Hematopoietic multipotent progenitor cell treated with erythropoietin and hydrocortisone succinate and interleukin-3 and kit ligand, for 17 days (in vitro differentiated cells): ENCODE measurements at places on chromosomes 2 and 18.

- no peak for DNase-seq
Observed at GRCh38 chr18:75123113-75123512, 85.8 kb downstream of the PTGR3 start.

GRCh38 chr2:16125614-16126516 is 185.5 kb downstream of the MYCN start:
- DNase-seq, result no peak

DNA sequence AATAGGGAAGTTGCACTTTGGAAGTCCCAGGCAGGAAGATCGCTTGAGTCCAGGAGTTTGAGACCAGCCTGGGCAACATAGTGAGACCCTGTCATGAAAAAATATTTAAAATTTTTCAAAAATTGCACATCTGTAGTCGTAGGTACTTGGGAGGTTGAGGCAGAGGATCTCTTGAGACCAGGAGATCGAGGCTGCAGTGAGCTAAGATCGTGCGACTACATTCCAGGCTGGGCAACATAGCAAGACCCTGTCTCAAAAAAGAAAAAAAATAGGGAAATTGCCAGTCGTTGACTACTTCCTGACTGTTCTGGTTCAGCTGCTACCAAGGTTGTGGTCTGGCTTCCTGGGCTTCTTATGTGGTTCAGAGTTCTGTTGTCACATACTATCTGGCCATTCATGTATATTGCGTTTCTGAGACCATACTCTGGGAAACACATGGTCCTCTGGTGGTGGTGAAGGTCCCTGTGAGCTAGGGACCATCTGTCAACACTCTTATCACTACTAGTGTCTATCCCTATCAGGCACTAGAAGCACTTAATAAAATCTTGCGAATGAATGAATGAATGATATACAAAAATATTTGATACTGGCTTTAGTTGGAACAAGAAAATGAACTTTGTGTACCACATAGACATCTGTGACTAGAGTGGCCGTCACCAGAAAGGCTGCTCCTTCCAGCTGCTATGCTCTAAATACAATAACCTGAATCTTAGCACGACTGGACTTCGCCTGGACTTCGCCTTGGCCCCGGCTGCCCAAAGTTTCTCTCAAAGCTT is 861 bp upstream of the KLHL23 start:
- DNase-seq, result no peak

DNA sequence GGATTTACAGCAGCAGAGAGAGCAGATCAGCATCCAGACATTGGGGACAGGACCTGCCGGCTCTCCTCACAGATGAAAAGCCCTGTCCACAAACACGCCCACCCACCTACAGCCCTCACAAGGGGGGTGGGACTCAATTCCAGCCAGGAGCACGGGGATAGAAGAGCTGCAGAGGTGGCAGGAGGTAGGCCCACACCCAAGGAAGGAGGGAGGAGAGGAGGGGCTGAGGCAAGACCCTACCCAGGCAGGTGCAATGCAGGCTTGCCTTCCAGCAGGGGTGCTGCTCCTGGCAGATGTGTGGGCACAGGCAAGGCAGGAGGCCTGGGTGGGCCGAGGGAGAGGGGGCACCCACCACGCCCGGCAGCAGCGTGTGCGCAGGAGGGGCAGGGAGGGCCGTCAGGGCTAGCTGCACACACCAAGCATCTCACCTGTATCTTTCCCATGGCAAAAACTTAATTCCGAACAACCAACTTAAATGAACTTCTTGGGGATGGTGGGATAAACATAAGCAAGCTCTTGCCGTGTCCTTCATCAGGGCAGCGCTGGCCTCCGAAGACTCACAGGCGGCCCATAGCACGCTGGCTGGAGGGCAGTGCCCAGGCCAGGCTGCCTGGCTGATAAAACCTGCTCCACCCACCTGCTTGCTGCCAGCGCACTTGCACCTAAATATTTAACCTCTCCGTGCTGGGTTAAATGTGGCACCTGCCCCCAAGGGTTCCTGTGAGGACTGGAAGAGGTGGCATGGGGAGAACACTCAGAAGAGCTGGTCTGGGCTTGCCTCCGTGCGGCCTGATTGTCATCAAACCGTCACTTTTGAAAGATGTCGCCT is 219.5 kb downstream of the HDAC4 start:
- DNase-seq, result no peak

DNA sequence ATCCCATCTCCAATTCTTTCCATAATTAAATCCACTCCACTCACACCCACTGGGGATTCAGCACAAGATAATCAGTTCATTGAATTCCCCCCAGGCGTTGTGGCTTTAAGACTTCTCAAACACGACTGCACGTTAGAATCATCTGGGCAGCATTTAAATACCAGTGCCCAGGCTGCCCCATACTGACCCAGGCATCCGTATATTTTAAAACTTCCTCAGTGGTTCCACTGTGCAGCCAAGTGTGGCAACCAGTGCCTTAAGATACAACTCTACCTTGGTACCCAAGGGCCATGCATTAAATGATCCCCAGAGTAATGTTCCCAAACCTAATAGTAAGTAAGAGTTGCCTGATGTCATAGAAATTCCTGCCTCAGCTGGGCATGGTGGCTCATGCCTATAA is 54.3 kb upstream of the BZW1 start:
- no peak for DNase-seq

GRCh38 chr2:73987109-73987947 is 2.6 kb downstream of the TET3 start:
- peak; percentile 72 for DNase-seq

GRCh38 chr2:220687231-220687843 is 884.8 kb downstream of the EPHA4 start:
- peak; percentile 31 for DNase-seq

DNA sequence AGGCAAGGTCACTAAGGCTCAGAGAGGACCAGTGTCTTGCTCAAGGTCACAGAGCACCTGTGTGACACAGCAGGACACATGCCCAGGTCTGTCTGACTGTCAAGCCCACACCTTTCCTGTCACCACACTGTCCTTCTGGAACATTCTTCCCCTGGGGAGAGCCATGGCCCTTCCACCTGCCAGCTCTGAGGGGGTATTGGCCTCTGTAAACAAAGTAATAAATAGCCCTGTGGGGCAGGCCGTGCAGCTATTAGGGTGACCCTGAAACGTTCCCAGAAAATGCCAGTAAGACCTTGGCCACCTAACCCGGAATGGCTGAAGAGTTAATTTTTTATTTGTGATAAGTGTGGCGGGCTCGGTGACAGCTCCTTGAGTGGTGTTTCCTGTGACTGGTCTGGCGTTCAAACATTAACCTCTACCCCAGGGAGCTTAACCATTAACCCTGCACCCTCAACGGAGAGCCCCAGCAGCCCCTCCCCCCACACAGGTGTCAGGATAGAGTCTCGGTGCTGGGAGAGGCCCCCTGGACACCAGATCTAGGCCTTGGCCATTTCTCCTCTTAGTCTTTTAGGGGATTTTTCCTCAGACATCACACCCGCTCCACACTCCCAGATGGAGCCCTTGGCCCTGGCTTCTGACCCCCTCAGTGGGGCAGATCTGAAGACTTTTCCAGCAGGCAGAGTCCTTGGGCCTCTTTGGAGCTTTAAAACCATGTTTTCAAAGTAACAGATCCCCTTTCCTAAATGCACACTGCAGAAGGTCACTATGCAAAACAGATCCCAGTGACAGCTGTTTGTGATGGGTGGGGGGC is 36.6 kb downstream of the SCTR start:
- DNase-seq, result no peak

- DNase-seq, result no peak
Observed at GRCh38 chr2:237694415-237695194, 67.2 kb downstream of the LRRFIP1 start.

GRCh38 chr2:58708565-58708964 is 467.4 kb upstream of the FANCL start:
- no peak for DNase-seq

DNA sequence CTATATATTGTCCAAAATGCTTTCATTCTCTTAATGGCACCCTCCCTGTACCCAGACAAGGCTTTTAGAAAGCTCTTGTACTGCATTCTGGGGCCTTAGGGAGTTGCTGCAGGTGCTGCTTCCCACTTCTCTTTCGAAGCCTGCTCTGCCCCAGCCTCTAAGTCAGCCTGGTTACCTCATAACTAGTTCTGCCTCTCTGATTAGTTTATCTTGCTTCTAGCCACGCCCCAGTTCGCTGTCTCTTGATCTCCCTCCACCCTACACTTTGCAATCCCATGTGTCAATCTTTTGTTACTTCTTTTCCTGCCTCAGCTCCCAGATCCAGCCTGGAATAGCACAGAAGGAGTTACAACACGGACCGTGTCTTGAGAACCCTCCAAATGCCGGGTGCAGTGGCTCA is 13.8 kb upstream of the NCOA1 start:
- DNase-seq, result no peak

DNA sequence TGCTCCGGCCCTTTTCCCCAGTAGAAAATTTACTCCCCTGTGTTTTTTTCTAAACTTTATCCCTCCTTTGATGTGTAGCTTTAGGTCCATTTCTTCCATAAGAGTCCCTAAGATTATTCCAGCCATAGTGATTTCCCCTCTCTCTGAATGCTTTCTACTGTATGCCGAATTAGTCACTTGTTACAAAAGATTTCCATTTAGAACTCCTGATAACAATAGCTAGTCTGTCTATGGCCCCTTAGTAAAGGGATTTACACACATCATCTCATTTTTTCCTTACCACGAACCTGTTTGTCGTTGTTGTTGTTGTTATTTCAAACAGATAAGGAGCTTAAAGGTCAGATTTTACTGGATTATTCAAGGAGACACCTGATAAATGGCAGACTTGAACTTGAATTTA is 256.1 kb downstream of the PAX3 start:
- no peak for DNase-seq

DNA sequence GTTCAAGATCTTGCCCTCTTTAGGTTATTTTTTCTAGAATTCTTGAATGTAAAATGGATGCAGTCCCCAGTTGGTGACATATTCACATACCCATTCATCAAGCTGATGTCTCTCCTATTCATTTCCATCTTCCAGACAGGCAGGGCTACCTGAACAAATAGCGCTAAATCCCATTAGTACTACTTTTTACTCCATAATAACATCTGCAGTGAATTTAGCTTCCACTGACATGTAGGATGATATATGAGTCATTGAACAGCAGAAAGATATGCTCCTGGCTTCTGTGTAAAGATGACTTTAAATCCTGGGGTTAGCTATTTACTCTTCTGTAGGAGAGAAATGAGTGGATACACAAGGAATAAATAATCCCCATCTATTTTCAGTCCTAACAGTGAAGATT is 194.7 kb downstream of the RND3 start:
- no peak for DNase-seq

GRCh38 chr2:225488743-225489142 is 89.2 kb downstream of the NYAP2 start:
- DNase-seq, result no peak

- DNase-seq, result no peak
Observed at GRCh38 chr2:68429311-68429826, 37.7 kb downstream of the FBXO48 start.

DNA sequence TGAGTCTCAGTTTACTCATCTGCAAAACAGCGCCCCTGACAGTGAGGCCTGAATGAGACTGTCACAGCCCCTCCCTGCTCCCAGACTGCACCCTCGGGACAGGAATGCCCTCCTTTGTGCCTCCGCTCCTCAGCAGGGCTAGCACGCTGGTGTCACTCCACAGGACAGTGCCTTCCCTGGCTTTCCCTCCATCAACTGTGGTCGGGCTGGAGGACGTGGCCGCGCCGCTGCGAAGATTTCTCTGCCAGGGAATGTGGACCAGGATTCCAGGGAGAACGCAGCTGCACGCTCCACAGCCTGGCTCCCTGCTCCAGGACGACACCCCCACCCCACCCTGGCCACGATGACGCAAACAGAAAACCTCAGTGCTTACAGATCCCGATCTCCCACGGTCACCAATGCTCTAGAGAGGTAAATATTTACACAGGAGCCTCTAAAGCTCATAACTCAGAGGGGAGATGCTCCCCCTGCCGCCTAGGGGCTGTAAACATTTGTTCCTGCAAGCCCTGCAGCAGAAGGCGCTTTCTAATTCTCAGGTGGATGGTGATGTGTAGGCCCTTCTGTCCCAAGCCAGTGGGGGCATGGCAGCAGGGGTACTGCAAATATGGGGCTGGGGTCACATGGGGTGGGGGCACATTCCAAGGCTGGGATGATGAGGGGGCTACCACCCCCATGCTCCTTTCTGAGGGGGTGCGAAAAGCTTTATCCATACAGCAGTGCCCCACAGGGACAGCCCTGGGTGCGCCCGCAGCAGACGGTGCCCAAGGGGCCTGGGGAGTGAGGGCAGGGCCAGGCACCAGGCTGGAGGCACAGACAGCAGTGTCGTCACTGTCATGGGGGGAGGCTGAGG is 12.4 kb downstream of the HS6ST1 start:
- no peak for DNase-seq

DNA sequence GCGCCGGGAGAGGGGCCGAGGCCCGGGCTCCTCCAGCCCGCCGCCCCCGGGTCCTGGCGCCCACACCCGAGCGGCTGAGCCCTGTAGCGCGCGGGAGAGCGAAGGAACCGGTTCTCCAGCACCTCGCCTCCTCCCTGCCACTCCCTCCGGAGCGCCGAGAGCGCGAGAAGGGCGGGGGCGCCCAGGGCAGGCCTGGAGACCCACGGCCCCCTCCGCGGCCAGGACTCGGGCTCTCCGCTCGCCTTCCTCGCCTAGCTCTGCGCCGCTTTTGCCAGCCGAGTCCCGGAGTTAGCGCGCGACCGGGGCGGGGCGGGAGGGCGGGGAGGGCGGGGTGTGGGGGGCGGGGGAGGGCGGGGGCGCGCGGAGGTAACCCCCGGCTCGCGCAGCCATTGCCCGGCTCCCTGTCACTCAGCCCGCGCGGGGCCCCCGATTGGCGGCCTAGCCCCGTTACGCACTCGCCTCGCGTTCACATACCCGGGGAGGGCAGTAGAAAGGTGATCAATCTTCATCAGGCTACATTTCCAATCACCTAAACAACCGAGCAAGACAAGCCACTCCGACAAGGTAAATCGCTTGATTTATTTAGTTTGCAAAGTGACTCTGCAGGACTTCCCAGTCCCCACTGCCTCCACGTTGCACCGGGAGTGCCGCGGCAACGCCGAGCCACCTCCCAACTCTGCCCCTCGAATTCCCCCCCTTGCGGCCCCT is at the start of gene OTX1:
Gene OTX1, plus strand, starts transcription at position 497 of the 708 bp plus-strand sequence. CDS start 2,161 bp downstream, outside the sequence.
- DNase-seq, result no peak

DNA sequence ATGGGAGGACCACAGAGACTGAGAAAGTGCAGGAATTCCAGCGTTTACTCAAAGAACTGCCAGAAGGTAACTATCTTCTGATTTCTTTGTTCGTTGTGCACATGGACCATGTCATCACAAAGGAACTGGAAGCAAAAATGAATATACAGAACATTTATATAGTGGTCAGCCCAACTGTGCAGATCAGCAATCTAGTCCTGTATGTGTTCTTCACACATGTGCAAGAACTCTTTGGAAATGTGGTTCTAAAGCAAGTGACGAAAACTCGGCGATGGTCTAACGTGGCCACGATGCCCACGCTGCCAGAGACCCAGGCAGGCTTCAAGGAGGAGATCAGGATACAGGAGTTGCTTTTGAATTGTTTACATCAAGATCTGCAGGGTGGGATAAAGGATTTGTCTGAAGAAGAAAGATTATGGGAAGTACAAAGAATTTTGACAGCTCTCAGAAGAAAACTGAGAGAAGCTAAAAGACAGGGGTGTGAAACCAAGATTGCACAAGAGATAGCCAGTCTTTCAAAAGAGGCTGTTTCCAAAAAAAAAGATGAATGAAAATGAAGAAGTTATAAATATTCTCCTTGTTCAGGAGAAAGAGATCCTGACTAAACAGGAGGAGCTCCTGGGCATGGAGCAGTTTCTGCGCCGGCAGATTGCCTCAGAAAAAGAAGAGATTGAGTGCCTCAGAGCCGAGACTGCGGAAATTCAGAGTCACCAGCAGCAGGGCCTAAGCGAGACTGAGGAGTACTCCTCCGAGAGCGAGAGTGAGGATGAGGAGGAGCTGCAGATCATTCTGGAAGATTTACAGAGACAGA is 8.3 kb upstream of the CHST10 start:
- no peak for DNase-seq

GRCh38 chr2:177275040-177275742 is 10.7 kb upstream of the NFE2L2 start:
- no peak for DNase-seq
